ENCODE measurements at places on chromosomes 7 and 10.

GRCh38 chr10:8124436-8124835 is 69.9 kb downstream of the GATA3 start:
- no peak overlapping the region for H3K4me3 ChIP-seq
- H3K27ac ChIP-seq: no peak overlapping the region
- no peaks in the 10 kb centered on the region for H3K27me3 ChIP-seq
- no peaks in the 10 kb centered on the region for H3K36me3 ChIP-seq
- no peaks in the 10 kb centered on the region for H3K4me1 ChIP-seq

- H3K27me3 ChIP-seq: peaks cover 20% of the 10 kb centered on the region
- H3K36me3 ChIP-seq: no peaks in the 10 kb centered on the region
- DNase-seq: no peak
Observed at GRCh38 chr10:72056932-72057751, 31.2 kb downstream of the SPOCK2 start.

DNA sequence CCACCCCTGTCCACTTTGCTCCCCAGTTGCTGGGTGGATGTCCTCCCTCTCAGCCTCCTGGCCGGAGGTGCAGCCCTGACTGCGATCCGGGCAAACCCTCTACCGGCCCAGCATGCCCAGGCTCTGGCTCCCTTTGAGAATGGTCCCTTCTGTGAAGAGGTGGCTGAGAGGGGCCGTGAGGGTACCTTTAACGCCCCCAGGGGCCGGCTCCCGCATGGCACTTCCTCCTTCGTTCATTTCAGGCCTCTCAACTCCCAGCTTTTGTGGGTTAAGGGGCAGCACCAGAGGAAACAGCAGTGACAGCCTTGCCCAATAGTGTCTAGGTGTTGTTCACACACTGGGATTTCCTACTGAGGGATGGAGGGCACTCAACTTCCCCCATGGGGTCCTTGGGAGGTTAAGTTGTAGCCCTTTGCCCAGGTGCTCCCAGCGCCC is 33.2 kb upstream of the HABP2 start:
- DNase-seq: no peak
- H3K27ac ChIP-seq: no peak overlapping the region
- H3K4me3 ChIP-seq: no peak overlapping the region

DNA sequence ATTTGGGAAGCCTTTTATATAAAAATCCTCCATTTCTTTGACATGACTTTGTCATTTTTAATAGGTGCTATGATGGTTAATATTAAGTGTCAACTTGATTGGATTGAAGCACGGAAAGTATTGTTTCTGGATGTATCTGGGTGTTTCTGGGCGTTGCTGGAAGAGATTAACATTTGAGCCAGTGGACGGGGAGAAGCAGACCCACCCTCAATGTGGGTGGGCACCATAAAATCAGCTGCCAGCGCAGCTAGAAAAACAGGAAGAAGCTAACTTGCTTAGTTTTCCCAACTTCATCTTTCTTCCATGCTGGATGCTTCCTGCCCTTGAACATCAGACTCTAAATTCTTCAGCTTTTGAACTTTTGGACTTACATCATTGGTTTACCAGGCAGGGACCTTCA is 1003.0 kb downstream of the SORCS3 start:
- DNase-seq: no peak
- H3K4me1 ChIP-seq: no peaks in the 10 kb centered on the region
- H3K27ac ChIP-seq: no peak overlapping the region
- H3K36me3 ChIP-seq: no peaks in the 10 kb centered on the region

DNA sequence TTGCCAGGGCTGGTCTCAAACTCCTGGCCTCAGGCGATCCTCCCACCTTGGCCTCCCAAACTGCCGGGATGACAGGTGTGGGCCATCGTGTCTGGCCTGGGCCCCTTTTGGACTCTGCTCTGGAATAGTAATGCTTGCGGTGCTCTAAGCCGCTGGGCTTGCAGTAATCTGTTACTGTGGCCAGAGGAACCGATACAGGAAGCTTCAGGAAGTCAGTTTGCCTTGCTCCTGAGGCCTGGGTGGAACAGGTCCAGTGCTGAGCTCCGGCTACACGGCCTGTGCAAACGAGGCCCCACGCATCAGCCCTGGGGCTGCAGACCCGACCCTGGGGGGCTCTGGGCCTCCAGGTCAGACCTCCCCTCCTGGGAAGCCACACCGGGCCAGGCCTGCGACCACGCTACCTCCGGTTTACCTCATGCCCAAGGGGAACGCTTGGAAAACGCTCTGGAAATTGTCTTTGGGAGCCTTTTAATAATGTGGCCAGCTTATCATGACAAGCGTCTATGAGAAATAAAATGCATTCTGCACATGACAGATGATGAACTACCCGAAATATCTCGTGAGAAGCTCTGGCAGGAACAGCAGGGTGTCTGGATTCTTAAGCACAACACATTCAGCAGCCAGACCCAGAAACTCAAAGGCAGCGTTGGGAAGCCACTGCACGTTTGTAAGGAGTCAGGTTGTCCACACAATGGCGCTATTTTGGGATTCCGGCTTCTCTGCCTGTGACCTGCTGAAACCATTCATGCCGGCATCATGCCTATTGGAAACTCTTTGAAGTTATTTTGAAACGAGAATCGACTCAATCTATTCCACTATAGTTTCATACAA is 10.1 kb upstream of the ADAP1 start:
- no peak overlapping the region for H3K27ac ChIP-seq
- no peak overlapping the region for H3K4me3 ChIP-seq
- H3K27me3 ChIP-seq: no peaks in the 10 kb centered on the region
- peaks cover 11% of the 10 kb centered on the region for H3K36me3 ChIP-seq
- DNase-seq: peak; percentile 81
